ENCODE measurements at places on chromosomes 5 and 9.
A peak's percentile ranks its signal among the peaks of the same experiment; 100 is the strongest.

- H3K4me3 ChIP-seq, result no peak overlapping the region
- H3K27ac ChIP-seq, result no peak overlapping the region
- H3K36me3 ChIP-seq, result peaks cover 27% of the 10 kb centered on the region
- H3K27me3 ChIP-seq, result no peaks in the 10 kb centered on the region
- H3K4me1 ChIP-seq, result no peaks in the 10 kb centered on the region
These were observed 45.9 kb downstream of the SFXN1 start for GRCh38 chr5:175524211-175524610.

DNA sequence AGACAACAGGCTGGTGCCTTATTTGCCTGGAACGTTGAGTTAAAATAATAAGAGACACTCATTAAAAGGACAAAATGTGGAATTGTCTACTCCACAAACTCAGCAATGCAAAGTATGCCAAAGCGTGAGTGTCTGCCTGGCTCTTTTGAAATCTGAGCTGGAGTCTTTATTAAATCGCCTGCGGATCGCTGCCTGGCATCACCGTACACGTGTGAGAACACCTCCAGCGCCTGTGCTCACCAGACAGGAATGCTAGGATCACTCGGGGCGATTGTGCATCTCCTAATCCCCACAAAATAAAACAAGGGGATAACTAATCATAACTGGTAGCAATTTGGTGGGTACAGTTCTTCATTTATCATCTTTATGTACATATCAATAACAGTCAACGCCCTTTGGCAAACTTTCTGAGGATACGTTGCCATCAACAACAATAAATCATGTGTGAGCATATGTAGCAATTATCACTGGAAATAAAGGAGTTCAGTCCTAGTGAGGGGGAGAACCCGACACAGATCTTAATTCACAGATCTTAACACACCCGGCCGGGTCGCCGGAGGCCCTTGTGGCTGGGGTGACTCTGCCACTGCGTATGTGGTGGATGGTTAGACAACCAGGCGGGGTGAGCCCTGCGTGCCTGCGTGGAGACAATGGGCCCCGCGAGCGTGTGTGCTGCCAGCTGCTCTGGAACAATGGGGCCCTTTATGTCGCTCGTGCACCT lies 284.9 kb upstream of the IRX1 start:
- peaks cover 17% of the 10 kb centered on the region for H3K4me1 ChIP-seq
- peak; percentile 75 for DNase-seq

DNA sequence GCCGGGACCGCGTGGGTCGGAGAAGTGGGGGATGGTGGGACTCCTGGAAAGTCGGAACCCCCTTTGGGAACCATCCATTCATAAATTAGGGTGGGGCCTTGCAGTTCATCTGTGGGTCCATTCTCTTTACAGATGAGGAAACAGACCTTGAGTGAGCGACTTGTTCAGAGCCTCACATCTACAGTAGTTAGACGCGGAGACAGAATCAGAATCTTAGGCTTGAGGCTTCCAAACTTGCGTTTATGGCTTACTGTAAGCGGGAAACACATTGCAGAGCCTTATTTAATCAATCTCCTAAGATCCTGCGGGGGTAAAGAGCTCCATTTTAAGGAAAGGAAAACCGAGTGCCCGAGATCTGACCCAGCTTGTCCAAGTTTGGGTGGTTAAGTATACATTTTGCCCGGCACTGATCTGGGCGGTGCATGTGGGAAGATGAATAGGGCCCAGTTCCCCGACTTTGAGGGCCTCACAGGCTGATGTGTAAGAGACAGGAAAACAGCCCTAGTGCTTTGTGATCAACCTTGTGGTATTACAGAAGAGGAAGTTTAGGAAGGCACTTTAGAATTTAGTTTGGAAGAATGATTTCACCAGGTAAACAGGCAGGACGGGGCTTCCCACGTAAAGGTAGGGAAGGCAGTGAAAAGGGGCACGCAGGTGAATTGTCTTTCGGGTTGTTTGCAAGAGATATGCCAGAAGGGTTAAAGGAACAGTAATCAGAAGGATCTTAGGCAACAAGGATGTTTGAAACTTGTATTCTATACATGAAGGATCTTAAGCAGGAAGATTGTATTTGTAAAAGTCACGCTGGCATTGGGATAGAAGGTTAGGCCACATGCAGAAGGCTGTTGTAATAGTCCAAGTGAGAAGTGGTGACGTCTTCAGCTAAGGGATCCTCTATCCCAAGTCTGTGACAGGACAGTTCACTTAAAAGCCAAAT lies 744 bp downstream of the TARS1 start:
- H3K36me3 ChIP-seq, result peaks cover 12% of the 10 kb centered on the region
- no peak overlapping the region for H3K4me3 ChIP-seq
- H3K27me3 ChIP-seq, result no peaks in the 10 kb centered on the region
- no peak overlapping the region for H3K27ac ChIP-seq

DNA sequence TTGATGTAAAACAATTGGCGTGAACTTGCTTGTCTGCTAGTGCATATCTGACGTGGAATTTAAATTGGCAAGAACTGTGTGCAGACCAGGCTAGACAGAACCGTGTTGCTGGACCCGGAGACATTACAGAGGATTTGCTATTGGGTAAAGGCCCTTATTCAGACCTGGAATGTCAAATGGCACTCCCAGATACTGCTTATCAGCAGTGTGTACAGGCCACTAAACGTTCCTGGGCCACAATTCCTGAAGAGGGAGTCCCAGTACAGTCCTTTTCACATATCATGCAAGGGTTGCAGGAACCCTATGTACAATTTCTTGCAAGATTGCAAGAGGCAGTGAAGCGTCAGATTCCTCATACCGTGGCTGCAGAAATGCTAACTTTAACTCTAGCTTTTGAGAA lies 13.5 kb upstream of the MCCC2 start:
- no peak overlapping the region for H3K4me3 ChIP-seq
- no peaks in the 10 kb centered on the region for H3K27me3 ChIP-seq
- no peaks in the 10 kb centered on the region for H3K4me1 ChIP-seq
- DNase-seq, result no peak
- no peak overlapping the region for H3K27ac ChIP-seq
- H3K36me3 ChIP-seq, result peaks cover 16% of the 10 kb centered on the region

DNA sequence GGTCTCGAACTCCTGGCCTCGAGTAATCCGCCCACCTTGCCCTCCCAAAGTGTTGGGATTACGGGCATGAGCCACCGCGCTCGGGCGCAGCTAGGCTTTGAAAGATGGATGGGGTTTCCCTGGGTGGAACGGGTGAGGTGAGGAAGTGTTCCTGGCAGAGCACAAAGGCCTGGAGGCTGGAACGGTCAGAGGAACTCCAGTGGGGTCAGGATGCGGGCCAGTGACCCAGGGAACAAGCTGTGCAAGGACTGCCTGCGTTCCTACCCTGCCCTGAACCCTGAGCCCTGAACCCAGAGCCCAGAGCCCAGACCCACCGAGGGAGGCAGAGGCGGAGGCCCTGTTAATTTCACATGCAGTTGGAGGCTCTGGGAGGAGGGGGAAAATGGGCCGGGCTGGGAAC lies 23.4 kb downstream of the NCS1 start:
- DNase-seq, result no peak
- no peak overlapping the region for H3K4me3 ChIP-seq
- H3K36me3 ChIP-seq, result no peaks in the 10 kb centered on the region

- H3K27ac ChIP-seq, result peak overlapping the region; percentile 87
- H3K36me3 ChIP-seq, result peaks cover 9% of the 10 kb centered on the region
- no peak overlapping the region for H3K4me3 ChIP-seq
- H3K4me1 ChIP-seq, result peaks cover 32% of the 10 kb centered on the region
- no peak for DNase-seq
- H3K27me3 ChIP-seq, result no peaks in the 10 kb centered on the region
These were observed 129.5 kb downstream of the SMARCA2 start for GRCh38 chr9:2144619-2145018.

GRCh38 chr9:18638371-18639249 lies 164.7 kb downstream of the ADAMTSL1 start:
- H3K27me3 ChIP-seq, result peaks cover 5% of the 10 kb centered on the region
- no peak overlapping the region for H3K27ac ChIP-seq
- H3K36me3 ChIP-seq, result peaks cover 14% of the 10 kb centered on the region
- peaks cover 6% of the 10 kb centered on the region for H3K4me1 ChIP-seq

DNA sequence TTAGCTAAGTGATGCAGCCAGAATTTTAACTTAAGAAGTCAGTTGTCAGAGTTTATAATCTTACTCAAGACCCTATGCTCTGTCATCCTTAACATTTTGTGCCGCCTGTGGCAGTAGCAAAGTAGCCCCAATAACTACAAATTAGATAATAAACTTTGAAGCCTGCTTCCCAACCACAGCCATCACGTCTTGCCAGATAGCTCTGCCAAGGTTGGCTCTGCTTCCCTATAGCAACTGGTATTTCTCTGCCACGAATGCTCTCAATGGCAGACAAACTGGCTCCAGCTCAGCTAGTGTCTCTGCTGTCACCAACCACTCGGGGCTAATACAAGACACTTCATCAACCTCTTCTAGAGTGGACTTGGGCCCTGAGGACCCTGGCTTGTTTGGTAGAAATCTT lies 576.1 kb downstream of the CDH12 start:
- no peaks in the 10 kb centered on the region for H3K4me1 ChIP-seq
- no peak for DNase-seq
- no peaks in the 10 kb centered on the region for H3K27me3 ChIP-seq

GRCh38 chr5:171635028-171635427 lies 150.6 kb upstream of the SMIM23 start:
- H3K4me1 ChIP-seq, result peaks cover 3% of the 10 kb centered on the region
- H3K27ac ChIP-seq, result no peak overlapping the region
- DNase-seq, result no peak
- H3K27me3 ChIP-seq, result peaks cover 17% of the 10 kb centered on the region

- no peaks in the 10 kb centered on the region for H3K27me3 ChIP-seq
- no peak overlapping the region for H3K4me3 ChIP-seq
These were observed 80.0 kb downstream of the OXCT1 start for GRCh38 chr5:41790038-41790776.

DNA sequence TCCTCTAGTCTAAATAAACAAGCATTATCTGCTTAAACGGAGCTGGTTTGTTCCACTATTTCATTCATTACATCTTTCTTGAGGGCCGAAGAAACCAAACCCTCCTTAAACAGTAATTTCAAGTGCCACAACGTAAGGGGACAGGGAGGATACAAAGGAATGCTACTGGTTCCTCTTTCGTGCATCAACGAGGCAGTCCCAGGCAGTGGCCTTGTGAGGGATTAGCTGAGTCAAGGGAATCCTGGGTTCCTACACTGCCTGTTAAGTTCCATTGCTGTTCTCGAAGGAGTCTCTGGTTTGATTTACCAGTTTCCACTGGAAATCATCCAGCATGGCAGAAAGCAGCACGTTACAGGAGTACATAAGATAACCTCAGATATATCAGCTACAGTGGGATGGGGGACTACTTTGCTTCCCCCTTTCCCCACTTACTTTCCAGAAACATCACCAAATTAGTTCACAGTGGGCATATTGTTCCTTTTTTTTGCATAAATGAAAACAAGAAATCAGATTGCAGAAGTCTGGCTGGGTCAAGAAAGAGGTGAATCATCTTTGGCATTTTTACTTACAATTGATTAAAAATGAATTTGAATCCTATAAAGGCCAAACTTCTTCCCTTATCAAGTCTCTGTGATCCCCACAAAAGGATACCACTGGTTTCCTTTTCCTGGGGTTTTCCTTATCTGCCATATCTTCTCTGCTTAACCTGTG lies 2.5 kb upstream of the RANBP3L start:
- H3K4me1 ChIP-seq, result peaks cover 26% of the 10 kb centered on the region
- no peak overlapping the region for H3K27ac ChIP-seq
- H3K4me3 ChIP-seq, result no peak overlapping the region

DNA sequence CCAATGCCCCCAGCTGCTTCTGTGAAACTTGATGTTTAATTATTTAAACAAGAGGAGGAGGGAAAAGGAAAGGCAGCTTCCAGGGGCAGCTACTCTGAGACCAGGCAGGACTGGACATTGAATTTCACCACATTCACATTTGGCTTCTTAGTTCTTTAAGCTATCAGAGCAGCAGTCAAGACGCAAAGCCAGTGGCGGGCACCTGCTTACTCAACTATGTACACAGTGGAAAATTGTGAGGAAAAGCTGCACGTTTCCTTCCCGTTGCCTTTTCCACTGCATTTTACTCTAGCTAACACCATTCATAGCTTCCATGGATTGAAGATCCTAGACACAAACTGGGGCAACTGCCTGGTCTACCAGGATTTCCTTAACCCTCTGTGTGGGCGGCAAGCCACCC lies 200.3 kb downstream of the ERCC6L2 start:
- H3K36me3 ChIP-seq, result no peaks in the 10 kb centered on the region
- peaks cover 19% of the 10 kb centered on the region for H3K4me1 ChIP-seq
- no peak for DNase-seq
- H3K27ac ChIP-seq, result no peak overlapping the region
- no peaks in the 10 kb centered on the region for H3K27me3 ChIP-seq

DNA sequence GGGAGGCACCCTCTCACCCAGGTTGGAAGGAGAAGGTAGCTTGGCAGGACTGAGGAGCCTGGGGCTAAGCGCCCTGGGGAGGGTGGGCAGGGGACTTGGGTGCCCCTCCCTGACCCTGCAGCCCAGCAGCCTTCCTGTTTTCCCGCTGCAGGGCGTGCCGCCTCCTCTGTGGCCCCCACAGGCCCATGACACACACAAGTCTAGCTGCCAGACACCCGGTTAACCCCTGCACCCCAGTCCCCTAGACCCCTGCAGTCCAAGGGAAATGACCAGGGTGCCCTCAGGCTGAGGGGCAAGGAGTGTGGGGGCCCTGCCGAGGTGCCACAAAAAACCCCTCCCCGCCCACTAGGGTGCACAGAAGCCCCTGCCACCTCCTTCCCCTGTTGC lies 33.0 kb downstream of the GOLGA2 start:
- H3K4me1 ChIP-seq, result peaks cover 26% of the 10 kb centered on the region
- DNase-seq, result no peak
- H3K36me3 ChIP-seq, result peaks cover 9% of the 10 kb centered on the region
- no peaks in the 10 kb centered on the region for H3K27me3 ChIP-seq
- peak overlapping the region; percentile 61 for H3K27ac ChIP-seq

GRCh38 chr9:89686126-89686525 lies 81.3 kb downstream of the GADD45G start:
- H3K27ac ChIP-seq, result no peak overlapping the region
- peaks cover 12% of the 10 kb centered on the region for H3K4me1 ChIP-seq
- H3K36me3 ChIP-seq, result no peaks in the 10 kb centered on the region
- H3K27me3 ChIP-seq, result no peaks in the 10 kb centered on the region

GRCh38 chr5:175092691-175093090 lies 351.3 kb downstream of the DRD1 start:
- no peaks in the 10 kb centered on the region for H3K36me3 ChIP-seq
- peaks cover 17% of the 10 kb centered on the region for H3K27me3 ChIP-seq
- H3K4me3 ChIP-seq, result no peak overlapping the region

GRCh38 chr5:140150201-140150600 lies 24.5 kb downstream of the IGIP start:
- no peak overlapping the region for H3K27ac ChIP-seq
- no peak for DNase-seq
- peaks cover 44% of the 10 kb centered on the region for H3K27me3 ChIP-seq
- no peaks in the 10 kb centered on the region for H3K36me3 ChIP-seq

- H3K4me1 ChIP-seq, result no peaks in the 10 kb centered on the region
- H3K36me3 ChIP-seq, result peaks cover 2% of the 10 kb centered on the region
- no peaks in the 10 kb centered on the region for H3K27me3 ChIP-seq
- no peak within 1 kb of the TSS for H3K27ac ChIP-seq
These were observed at the start of gene OR5C1 for GRCh38 chr9:122788831-122789230. Gene OR5C1 (plus strand): TSS chr9:122788933. CDS start chr9:122788933, 0 bp downstream.

- DNase-seq, result no peak
- no peak overlapping the region for H3K4me3 ChIP-seq
- no peaks in the 10 kb centered on the region for H3K27me3 ChIP-seq
- H3K36me3 ChIP-seq, result no peaks in the 10 kb centered on the region
- no peaks in the 10 kb centered on the region for H3K4me1 ChIP-seq
These were observed 81.2 kb downstream of the GLDC start for GRCh38 chr9:6564360-6564759.

Measured in mesothelial cell of epicardium (in vitro differentiated cells).